ENCODE measurements at places on chromosomes 16 and 17. TPM values are rescaled to one million over a fixed set of nuclear protein-coding genes. Genes with fewer than 3 reads are reported as not detected.
A peak's percentile ranks its signal among the peaks of the same experiment; 100 is the strongest.

Gene RILP
- 23.3 TPM for total RNA-seq

DNA sequence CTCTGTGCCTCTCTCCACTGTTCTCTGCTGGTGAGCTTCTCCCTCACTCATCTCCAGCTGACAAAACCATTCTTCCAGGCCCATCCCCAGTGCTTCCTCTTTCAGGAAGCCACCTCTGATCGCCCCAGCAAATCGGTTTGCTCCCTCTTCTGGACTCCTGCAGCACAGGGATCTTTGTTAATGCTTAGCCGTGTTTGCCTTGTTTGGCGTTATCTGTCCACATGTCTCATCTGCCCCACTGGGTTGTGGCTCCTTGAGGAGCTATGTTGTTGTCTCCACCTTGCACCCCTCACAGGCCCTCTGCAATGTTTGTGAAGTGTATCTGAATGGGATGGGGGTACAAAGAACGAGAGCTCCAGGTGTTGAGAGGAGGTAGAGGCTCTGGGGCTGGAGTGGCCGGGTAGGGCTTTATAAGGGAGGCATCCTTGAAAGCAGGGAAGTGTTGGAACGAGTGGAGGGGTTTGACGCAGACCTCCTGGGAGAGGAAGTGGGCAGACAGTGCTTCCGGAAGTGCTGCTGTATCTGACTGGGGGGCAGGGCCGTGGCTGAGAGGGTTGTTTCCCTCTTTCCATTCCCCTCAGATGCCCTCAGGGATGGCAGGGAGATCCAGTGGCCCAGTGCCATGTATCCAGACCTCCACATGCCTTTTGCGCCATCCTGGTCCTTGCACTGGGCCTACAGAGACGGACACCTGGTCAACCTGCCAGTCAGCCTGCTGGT is 27.8 kb downstream of the CASKIN2 start:
- peaks cover 16% of the 10 kb centered on the region for H3K36me3 ChIP-seq
- no peaks in the 10 kb centered on the region for H3K27me3 ChIP-seq
- peak overlapping the region; percentile 76 for H3K27ac ChIP-seq
- peaks cover 84% of the 10 kb centered on the region for H3K4me1 ChIP-seq
- no peak overlapping the region for H3K4me3 ChIP-seq
- peak; percentile 45 for DNase-seq

- no peaks in the 10 kb centered on the region for H3K27me3 ChIP-seq
- no peak overlapping the region for H3K4me3 ChIP-seq
- no peak overlapping the region for H3K27ac ChIP-seq
These were observed 68.1 kb downstream of the NDEL1 start for GRCh38 chr17:8503807-8504206.

Gene PRM1
- total RNA-seq, result not detected

GRCh38 chr17:6589266-6589946 is 33.1 kb upstream of the PITPNM3 start:
- no peak overlapping the region for H3K27ac ChIP-seq
- peaks cover 10% of the 10 kb centered on the region for H3K36me3 ChIP-seq
- no peaks in the 10 kb centered on the region for H3K27me3 ChIP-seq
- no peaks in the 10 kb centered on the region for H3K4me1 ChIP-seq
- DNase-seq, result no peak

Gene BAHCC1
- 7.4 TPM for total RNA-seq

- no peaks in the 10 kb centered on the region for H3K36me3 ChIP-seq
- H3K27me3 ChIP-seq, result no peaks in the 10 kb centered on the region
- H3K4me1 ChIP-seq, result no peaks in the 10 kb centered on the region
- DNase-seq, result no peak
- no peak overlapping the region for H3K4me3 ChIP-seq
- no peak overlapping the region for H3K27ac ChIP-seq
These were observed 30.2 kb downstream of the CACNG5 start for GRCh38 chr17:66865151-66865550.

Gene PDIA2
- not detected for total RNA-seq
